ENCODE measurements at places on chromosomes 11 and 22.
A peak's percentile ranks its signal among the peaks of the same experiment; 100 is the strongest.

DNA sequence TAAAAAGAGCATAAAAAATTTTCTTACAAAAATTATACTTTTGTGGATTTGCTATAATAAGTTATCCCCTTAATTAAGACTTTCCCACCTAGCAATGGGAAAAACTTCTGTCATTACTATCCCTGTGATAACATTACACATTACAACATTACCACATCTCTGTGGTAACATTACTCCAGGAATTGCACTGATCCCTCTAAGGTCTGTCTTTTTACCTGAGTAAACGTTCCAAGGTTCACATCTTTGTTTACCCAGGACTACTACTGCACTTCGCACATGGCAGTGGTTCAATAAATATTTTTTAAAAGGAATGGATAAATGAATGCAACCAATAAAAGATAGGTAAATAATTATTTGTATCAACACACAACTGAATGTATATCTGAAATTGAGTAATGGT is 92.4 kb upstream of the NOX4 start:
- DNase-seq = no peak

DNA sequence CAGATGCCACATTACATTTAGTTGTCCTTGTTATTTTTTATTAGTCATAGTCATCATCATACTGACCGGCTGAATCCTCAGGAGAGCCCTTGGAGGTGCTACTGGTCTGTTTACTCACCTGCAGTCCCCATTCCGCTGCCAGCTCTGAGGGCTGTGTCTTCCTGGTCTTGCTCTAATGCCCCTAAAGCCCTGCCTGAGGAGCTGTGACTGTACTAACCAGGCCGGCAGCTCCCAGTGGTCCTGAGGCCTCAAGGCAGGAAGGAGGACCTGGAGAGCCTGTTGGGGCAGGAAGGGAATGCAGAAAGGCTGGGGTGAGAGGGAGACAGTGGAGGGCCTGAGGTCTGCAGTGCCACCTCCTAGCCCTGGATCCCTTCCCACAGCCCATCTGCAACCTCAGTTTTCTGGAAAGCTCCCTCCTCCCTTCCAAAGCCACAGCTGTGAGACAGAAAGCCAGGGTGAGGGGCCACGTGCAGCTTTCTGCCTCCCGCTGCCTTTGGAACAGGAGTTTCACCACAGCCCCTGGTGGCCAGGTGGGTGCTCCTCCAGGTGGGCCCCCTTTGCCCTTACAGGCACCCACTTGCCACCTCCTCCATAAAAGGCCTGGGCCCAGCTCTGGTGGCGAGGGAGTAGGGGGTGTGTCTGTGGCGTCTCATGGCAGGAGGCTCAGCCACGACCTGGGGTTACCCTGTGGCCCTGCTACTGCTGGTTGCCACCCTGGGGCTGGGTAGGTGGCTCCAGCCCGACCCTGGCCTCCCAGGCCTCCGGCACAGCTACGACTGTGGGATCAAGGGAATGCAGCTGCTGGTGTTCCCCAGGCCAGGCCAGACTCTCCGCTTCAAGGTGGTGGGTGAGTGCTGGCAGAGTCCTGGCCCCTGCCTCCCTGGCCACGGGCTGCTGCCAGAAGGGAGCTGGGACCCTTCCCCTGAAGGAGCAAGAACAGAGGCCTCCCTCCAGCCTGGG is at the start of gene ZP1:
ZP1 (plus strand) TSS at position 632 of the 960 bp plus-strand sequence; CDS start at position 652, 20 bp downstream.
- no peak for DNase-seq

DNA sequence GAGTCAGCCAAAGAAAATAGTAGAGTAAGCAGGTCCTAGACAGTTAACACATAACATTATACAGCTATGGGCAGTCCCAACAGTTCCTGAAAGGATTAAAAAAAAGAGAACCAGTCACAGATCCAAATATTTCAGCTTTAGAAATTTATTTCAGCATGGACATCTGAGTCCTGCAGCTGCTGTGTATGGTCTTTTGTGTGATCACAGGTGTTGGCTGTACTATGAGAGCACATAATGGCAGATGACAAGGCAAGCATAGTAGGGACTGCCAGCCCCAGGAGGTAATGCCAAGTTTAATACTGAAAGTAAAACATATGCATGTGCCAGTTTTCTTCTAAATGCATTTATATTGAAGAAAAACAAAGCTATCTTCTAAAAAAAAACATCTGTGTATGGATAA is 158.1 kb downstream of the GRIA4 start:
- DNase-seq = no peak

GRCh38 chr11:16863389-16863788 is 124.9 kb downstream of the C11orf58 start:
- no peak for DNase-seq

- peak; percentile 37 for DNase-seq
Measured at GRCh38 chr11:73055655-73056354, 86.3 kb downstream of the FCHSD2 start.

DNA sequence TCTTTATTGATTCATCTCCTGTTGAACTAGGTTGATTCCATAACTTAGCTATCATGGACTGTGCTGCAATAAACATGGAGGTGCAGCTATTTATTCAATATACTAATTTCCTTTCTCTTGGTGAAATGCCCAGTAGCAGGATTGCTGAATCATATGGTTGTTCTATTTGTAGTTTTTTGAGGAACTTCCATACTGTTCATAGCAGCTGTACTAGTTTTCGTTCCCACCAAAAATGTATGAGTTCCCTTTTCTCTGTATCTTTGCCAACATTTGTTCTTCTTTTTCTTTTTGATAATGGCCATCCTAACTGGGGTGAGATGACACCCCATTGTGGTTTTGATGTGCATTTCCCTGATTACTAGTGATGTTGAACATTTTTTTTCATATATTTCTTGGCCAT is 87.2 kb upstream of the NAV2 start:
- DNase-seq = peak; percentile 87

DNA sequence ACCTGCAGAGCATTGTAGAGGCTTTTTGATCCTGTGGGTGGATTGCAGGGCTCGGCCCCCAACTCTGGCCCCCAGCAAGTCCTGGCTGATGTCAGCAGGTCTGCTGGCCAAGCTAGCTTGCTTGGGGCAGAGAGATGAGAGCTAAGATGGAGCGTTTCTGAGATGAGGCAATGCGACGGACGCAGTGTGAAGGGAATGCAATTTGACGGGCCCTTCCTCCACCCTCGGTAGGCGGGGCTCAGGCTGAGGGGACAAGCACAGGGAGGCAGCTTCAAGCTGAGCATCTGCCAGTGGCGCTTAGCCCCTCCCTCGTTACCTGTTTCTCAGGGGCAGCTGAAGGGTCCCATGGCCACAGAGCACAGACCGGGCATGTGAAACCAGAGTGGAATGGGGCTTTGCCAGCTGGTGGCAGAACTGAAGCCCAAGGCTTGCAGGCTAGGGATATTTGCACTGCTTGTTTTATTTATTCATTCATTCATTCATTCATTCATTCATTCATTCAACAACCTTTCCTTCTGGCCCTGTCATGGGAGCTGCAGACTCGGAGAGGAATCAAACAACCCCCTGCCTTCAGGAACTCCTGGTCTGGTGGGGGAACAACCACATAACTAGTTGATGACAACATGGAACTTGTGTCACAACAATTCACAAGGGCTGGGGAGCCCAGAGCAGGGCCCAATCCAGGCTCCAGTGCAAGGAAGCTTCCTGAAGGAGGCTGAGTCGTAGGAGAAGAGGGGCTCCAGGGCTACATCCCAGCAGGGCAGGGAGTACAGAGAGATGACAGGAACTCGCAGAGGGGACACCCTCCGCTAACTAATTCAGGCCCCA is 66.8 kb downstream of the THAP12 start:
- DNase-seq = no peak

- DNase-seq = no peak
Measured at GRCh38 chr11:123196060-123196714, 1.1 kb upstream of the CLMP start.

GRCh38 chr11:43681401-43681942 is 934 bp downstream of the HSD17B12 start:
- DNase-seq = no peak

DNA sequence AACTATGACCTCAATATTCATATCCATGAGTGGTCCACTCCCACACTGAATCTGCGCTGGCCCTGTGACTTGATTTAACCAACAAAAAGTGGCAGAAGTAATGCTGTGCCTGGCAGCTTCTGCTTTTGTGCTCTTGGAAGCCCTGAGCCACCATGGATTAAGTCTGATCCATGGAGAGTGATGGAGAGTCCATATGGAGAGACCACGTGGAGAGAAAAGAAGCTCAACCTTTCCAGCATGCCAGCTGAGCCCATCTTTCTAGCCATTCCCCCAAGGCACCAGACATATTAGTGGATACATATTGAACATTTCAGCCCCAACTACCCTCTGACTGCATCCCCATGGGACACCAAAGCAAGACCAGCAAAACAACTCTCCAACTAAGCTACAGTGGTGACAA is 16.0 kb downstream of the LRRC55 start:
- DNase-seq = no peak

DNA sequence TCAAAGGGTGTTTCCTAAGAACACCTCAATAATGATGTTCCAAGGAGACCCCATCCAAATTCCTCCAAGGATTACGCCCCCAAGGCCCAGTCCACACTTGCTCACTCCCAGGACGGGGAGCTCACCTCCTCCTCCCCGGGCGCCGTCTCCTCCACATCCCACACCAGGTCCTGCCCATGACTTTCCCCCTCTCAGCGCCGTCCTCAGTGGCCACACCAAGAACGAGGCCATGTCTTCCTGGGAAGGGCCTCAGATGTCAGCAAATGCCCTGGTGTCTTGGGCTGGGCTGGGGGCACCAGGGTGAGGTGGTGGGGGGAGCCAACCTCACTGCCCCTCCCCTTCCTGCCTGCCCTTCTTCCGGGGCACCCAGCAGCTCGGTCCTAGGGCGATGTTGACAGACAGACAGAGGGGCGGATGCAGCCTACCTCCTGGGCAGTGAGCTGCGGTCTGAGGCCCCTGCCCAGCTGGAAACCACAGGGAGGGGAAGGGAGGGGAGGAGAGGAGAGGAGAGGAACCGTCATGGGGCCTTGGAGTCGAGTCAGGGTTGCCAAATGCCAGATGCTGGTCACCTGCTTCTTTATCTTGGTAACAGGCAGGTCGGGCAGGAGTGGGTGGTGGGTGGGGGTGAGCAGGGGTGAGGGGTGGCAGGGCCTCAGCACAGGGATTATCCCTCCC is at the start of the genes C11orf21 and TSPAN32:
C11orf21 (minus strand) TSS at position 288 of the 675 bp plus-strand sequence; CDS start at position 178, 110 bp downstream.
TSPAN32 (plus strand) TSS at position 383 of the 675 bp plus-strand sequence; CDS start at position 520, 137 bp downstream.
- peak; percentile 93 for DNase-seq

- DNase-seq = no peak
Measured at GRCh38 chr11:11971906-11972547, 36.4 kb downstream of the DKK3 start.

- DNase-seq = no peak
Measured at GRCh38 chr22:17575681-17576080, 12.4 kb downstream of the SLC25A18 start.

- no peak for DNase-seq
Measured at GRCh38 chr22:43364169-43364435, 20.9 kb upstream of the SCUBE1 start.

GRCh38 chr11:115170133-115170815 is 333.9 kb downstream of the CADM1 start:
- peak; percentile 38 for DNase-seq

- no peak for DNase-seq
Measured at GRCh38 chr11:87356428-87356827, 318.7 kb downstream of the TMEM135 start.

DNA sequence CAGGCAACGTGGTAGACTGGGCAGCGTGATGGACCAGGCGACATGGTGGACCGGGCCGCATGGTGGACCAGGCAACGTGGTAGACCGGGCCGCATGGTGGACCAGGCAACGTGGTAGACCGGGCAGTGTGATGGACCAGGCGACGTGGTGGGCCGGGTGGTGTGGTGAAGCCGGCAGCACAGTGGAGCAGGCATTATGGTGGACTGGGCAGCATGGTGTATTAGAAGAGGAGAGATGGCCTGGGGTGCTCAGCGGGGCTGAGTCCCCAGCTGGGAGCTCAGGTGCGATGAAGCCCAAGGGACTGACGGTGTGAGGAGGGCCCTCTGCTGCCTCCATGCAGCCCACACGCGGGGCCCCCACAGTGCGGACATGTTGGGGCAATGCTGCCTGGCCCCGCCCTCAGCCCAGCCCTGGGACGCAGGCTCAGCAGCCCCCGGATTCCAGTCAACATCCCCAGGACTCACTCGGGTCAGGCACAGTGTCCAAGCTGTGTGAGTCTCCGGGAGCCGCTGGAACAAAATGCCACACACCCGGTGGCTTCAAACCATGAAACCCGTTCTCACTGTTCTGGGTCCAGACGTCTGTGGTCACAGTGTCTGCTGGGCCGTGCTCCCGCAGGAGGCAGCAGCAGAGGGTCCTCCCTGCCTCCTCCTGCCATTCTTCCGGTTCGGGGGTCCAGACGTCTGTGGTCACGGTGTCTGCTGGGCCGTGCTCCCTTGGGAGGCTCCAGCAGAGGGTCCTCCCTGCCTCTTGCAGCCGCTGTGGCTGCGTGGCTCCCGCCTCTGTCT is 1084.9 kb downstream of the BRD1 start:
- no peak for DNase-seq

DNA sequence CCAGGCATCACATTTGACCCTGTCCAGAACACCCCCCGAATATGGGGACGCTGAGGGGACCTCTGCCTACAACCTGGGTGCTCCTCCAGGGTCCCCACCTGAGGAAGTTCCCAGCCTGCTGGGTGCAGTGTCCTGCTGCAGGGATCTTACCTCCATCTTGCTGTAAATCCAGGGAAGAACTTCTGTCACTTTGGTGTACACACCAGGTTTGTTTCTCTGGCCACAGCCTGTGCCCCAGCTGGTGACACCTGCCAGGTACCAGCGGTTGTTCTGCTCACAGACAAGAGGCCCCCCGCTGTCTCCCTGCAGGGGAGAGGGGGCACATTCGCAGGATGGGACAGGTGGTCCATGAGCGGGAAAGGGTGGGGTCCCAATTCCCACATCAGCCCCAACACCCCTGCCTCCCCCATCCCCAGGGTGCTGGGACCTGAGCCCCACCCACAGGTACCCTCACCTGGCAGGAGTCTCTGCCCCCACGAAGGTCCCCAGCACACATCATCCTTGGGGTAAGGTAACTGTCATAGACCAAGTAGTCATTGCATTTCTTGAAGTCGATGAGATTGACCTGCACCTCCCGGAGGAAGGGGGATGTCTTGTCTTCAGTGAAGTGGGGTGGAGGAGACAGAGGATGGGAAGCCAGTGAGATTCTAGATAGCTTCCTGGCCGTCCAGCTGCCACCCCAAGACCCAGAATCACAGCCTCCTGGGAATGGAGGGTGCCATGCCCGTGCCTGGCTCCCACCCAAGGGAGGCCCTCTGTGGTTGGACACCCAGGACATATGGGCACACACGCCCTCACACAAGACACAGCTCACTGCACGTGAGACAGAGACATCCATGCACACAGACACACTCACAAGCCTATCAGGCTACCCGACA is 25.5 kb downstream of the TMPRSS13 start:
- no peak for DNase-seq

DNA sequence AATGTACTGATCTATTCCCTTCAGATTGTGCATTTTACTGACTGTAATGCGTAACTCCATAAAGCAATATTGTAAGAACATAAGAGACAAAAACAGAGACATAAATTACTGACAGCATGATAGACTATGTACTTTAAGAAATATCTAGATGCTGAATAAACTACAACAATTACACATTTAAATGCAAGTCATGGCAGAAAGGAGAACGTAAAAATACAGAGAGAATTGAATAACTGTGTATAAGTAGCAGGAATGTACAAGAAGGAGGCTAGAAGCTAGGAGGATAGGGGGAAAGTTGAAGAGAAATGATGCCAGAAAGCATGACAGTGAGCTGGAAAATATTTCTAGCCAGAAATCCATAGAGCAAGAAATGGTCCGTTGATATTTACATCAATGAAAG is 74.0 kb upstream of the FAM181B start:
- no peak for DNase-seq
